Nephron progenitor cell (in vitro differentiated cells): ENCODE measurements at places on chromosomes 4 and X.
A peak's percentile ranks its signal among the peaks of the same experiment; 100 is the strongest.

- H3K4me1 ChIP-seq = no peaks in the 10 kb centered on the region
- DNase-seq = no peak
- peaks cover 14% of the 10 kb centered on the region for H3K27me3 ChIP-seq
- H3K36me3 ChIP-seq = no peaks in the 10 kb centered on the region
Measured at GRCh38 chr4:184763150-184763780, 29.4 kb upstream of the CENPU start.

GRCh38 chrX:97089116-97089515, 205.4 kb downstream of the RPA4 start:
- H3K27ac ChIP-seq = no peak overlapping the region
- no peaks in the 10 kb centered on the region for H3K36me3 ChIP-seq
- no peak overlapping the region for H3K4me3 ChIP-seq
- no peak for DNase-seq
- H3K27me3 ChIP-seq = peaks cover 4% of the 10 kb centered on the region
- peaks cover 8% of the 10 kb centered on the region for H3K4me1 ChIP-seq

DNA sequence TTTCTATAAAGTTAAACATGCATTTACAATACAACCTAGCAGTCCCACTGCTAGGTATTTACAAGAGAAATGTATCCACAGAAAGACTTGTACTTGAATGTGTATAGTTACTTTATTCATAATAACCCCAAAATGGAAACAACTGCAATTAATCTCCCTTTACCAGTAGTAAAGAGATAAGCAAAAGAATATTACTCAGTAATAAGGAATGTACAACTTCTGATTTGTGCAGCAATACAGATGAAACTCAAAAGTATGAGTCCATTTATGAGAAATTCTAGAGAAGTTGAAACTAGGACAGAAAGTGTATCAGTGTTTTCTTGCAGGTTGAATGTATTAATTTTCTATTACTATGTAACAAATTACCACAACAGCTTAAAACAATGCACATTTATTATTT, 15.2 kb downstream of the USP53 start:
- no peak overlapping the region for H3K4me3 ChIP-seq
- DNase-seq = no peak
- no peaks in the 10 kb centered on the region for H3K4me1 ChIP-seq
- H3K27ac ChIP-seq = no peak overlapping the region

GRCh38 chr4:8468746-8469535, 28.4 kb downstream of the TRMT44 start:
- peak; percentile 85 for DNase-seq
- peaks cover 48% of the 10 kb centered on the region for H3K4me1 ChIP-seq
- peaks cover 21% of the 10 kb centered on the region for H3K36me3 ChIP-seq
- H3K4me3 ChIP-seq = no peak overlapping the region
- no peaks in the 10 kb centered on the region for H3K27me3 ChIP-seq

DNA sequence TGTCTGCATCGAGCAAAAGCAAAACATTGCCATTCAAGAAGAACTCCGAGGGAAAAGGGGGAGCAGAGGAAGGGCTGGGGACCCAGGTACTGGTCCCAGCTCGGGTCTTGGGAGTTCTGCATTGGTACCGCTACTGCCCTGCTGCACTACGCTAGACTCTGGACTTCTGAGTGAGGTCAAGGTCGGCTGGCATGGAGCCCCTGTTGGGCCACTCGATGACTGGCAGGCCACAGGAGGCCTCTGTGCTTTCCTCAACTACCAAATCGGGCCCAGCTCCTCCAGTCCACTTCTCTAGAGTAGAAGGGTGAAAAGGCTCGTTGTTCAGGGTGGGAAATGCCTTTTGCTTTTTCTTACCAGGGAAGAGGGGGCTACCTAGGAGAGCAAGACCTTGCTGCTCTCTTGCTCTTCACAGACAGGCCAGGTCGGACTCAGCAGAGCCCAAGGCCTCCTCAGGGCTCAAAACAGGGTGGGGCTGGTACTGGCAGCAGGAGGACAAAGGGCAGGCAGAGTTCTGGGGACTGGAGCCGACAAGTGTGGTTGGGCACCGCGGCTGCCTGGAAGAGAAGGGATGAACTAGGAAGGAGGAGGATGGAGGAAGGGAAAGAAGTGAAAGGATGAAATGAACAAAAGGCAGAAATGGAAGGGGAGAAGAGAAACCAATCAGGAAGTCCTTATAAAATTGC, 8.9 kb upstream of the IRAK1 start:
- H3K4me1 ChIP-seq = peaks cover 47% of the 10 kb centered on the region
- H3K36me3 ChIP-seq = peaks cover 21% of the 10 kb centered on the region
- DNase-seq = no peak
- H3K27ac ChIP-seq = peak overlapping the region; percentile 39
- H3K27me3 ChIP-seq = no peaks in the 10 kb centered on the region

- H3K27me3 ChIP-seq = peaks cover under 1% of the 10 kb centered on the region
- H3K36me3 ChIP-seq = peaks cover 10% of the 10 kb centered on the region
- no peak overlapping the region for H3K4me3 ChIP-seq
- no peak for DNase-seq
- peaks cover 6% of the 10 kb centered on the region for H3K4me1 ChIP-seq
Measured at GRCh38 chr4:138174981-138175794, 67.0 kb downstream of the SLC7A11 start.

- no peak for DNase-seq
- H3K27ac ChIP-seq = peak overlapping the region; percentile 93
- H3K4me3 ChIP-seq = no peak overlapping the region
- peaks cover 55% of the 10 kb centered on the region for H3K36me3 ChIP-seq
- H3K4me1 ChIP-seq = peaks cover 16% of the 10 kb centered on the region
Measured at GRCh38 chrX:77742788-77743476, 43.1 kb downstream of the ATRX start.

DNA sequence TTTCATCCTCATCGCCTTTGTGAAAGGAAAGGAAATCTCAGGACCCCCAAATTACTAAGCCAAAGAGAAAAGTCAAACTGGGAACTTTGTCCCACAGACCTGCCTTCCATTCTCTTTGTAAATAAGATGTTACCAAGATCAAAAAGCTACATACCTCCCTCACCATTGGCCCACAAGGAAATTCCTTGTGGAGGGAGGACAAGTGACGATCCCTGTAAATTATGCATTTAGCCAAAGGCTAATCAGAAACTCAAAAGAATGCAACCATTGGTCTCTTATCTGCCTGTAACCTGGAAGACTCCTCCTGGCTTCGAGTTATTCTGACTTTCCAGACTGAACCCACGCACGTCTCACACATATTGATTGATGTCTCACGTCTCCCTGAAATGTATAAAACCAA, 70.3 kb downstream of the SHOX start:
- no peak overlapping the region for H3K4me3 ChIP-seq
- no peaks in the 10 kb centered on the region for H3K4me1 ChIP-seq
- no peak for DNase-seq
- peaks cover 30% of the 10 kb centered on the region for H3K27me3 ChIP-seq
- no peaks in the 10 kb centered on the region for H3K36me3 ChIP-seq

DNA sequence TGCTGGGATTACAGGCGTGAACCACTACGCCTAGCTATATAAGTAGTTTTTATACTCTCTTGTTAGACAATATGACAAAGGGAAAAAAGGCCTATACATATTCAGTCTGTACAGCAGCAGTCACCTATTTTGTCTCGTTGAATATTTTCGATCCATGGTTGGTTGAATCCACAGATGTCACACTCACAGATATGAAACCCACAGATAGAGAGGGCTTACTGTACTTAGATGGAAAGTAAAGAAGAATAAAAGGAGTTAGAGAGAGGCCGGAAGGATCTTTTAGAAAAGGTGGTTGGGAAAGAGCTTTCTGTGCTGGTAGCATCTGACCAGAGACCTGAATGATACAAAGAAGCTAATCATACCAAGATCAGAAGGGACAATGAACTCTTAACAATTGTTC, 38.3 kb upstream of the SPINK2 start:
- no peak for DNase-seq
- H3K4me1 ChIP-seq = no peaks in the 10 kb centered on the region
- peaks cover 10% of the 10 kb centered on the region for H3K27me3 ChIP-seq
- peak overlapping the region; percentile 49 for H3K27ac ChIP-seq

DNA sequence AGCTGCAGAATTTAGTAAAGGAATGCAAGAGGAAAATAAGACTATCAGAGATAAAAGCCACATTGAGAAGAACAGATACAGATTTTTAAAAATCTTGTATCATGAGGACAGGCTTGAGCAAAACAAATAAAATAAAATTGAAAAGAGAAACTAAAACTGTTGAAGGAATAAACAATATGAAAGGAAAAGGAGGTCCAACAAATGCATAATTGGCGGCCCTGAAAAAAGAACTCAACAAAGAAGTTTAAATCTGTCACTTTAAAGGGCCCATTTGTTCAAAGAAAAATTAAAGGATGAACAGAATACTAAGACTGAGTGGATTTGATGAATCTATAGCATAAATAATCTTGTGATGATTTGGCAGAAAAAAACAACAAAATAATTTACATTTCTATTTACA, 36.5 kb downstream of the TMPRSS11B start:
- no peak overlapping the region for H3K27ac ChIP-seq
- H3K4me3 ChIP-seq = no peak overlapping the region
- H3K27me3 ChIP-seq = no peaks in the 10 kb centered on the region

- no peaks in the 10 kb centered on the region for H3K36me3 ChIP-seq
- no peak overlapping the region for H3K4me3 ChIP-seq
- DNase-seq = no peak
- peaks cover 6% of the 10 kb centered on the region for H3K4me1 ChIP-seq
Measured at GRCh38 chr4:9816285-9816684, 34.9 kb downstream of the DRD5 start.

DNA sequence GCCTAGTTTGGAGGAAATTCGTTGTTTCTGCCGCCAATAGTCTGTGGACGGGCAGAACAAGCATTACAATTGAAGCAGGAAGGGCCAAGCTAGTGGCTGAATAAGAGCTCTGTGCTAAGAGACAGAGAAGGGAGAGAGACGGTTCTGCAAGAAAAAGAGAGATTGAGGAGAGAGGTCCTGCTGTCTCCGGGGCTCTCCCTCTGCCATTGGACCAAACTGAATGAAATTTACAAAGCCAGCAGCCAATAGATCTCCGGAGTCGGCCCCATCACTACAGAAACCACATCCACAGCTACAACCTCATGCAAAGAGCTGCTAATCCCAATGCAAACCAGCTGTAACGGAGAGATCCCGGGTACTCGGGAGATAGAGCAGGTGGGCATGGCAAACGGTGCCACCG, at the start of gene NLGN4X:
Gene NLGN4X, minus strand, starts transcription at position 148 of the 400 bp plus-strand sequence. CDS start 77,401 bp downstream, outside the sequence.
- no peak within 1 kb of the TSS for H3K27ac ChIP-seq
- H3K4me3 ChIP-seq = peak within 1 kb of the TSS; percentile 95
- peaks cover 22% of the 10 kb centered on the region for H3K4me1 ChIP-seq
- DNase-seq = peak; percentile 16
